Mammary epithelial cell (primary cell): ENCODE measurements at places on chromosomes 1 and 21. TPM values are rescaled to one million over a fixed set of nuclear protein-coding genes. Genes with fewer than 3 reads are reported as not detected.

- DNase-seq: peak; percentile 4
Observed at GRCh38 chr1:175062858-175063257, 4.8 kb upstream of the TNN start.

GRCh38 chr1:220500372-220500771 is 27.6 kb upstream of the MARK1 start:
- DNase-seq: no peak

- no peak for DNase-seq
Observed at GRCh38 chr1:245858022-245858721, 648.9 kb downstream of the SMYD3 start.

Gene GPR37L1
- not detected for total RNA-seq

Gene SMPDL3B
- 3.6 and 4.2 TPM in 2 replicates for total RNA-seq

GRCh38 chr1:203666609-203667008 is 40.0 kb downstream of the ATP2B4 start:
- no peak for DNase-seq

DNA sequence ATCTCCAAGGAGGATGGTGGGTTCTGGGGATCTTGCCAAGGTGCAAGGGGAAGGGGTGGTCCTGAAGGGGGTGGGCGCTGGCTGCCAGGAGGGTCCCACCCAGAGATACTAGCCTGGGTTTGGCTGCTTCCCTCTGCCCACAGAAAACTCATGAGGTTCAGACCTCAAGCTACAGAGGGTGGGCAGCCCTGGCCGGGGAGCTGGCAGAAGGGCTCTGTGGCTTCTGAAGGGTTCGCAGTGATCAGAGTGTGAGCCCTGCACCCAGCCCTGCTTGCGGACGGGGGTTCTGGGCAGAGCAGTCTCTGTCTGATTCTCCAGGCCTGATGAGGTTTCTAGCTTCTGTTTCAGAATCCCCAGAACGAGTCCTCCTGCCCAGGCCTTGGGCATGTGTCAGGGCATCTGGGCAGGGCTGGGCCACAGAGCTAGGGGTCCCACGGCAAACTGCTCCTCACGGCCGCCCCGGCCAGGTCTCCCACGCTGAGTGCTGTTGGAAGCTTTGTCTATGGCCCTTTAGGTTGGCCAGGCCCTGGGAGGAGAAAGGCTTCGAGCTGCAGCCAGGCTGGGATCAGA is 635 bp upstream of the MMEL1 start:
- DNase-seq: no peak

DNA sequence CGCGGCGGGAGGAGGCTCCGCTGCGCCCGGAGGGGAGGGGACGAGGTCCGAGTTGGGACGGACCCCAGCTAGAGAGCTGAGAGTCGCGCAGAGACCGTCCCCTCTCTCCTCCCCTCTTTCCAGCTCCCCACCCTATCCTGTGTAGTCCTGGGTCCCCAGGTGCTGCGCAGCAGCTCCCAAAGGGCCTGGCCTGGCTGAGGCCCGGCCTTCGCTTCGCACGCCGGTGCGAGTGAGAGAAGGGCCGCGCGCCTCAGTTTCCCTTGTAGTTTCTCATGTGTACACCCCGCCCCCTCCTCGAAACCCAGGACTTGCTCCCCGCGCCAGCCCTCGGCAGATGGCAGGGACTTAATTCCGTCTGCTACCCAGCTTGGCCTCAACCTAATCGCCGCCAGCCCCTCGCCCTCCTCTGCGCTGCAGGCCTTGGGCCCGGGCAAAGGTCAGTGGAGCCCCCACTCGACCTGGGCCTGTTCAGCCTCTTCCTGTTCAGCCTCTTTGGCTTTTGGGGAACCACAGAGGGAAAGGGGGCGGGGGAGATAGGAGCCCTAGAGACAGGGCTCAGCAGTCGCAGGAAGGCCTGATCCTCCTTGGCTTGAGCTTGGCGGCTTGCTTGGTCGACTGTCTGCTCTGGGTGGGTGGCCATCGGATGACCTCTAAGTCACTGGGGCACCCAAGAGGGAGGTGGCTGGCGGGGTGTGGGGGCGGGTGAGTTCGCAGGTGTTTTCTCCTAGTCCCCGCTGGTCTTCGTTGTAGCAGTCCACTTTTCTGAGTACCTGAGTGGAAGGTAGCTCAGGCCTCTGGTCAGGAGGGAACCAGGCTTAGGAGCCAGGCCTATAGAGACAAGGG is 1.0 kb downstream of the ZNF687 start:
- DNase-seq: peak; percentile 35

DNA sequence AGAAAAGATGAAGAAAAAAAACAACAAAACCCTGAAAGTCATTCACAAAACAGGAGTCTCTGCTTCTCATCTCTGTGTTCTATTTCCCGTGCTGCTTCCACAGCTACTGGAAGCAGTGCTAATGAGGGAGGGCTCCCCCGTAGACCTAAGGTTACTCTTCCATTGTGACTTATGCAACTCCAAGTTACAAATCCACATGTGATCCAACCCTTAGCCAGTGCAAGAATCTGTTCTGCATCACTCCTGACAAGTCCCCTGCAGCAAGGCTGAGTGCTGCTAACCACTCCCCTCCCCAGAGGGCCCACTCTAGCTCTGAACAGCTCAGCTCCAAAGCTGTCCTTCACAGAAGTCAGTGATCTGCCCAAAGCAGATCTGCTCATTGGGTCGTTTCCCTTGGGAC is 10.3 kb downstream of the DNALI1 start:
- no peak for DNase-seq

GRCh38 chr1:91129458-91129857 is 107.6 kb upstream of the ZNF644 start:
- no peak for DNase-seq

Gene CHI3L1
- not detected in 2 replicates for total RNA-seq

Gene LRRC53
- total RNA-seq: not detected in 2 replicates

GRCh38 chr1:84301785-84302385 is 377 bp downstream of the SAMD13 start:
- DNase-seq: no peak

Gene LRRC71
- not detected for total RNA-seq

DNA sequence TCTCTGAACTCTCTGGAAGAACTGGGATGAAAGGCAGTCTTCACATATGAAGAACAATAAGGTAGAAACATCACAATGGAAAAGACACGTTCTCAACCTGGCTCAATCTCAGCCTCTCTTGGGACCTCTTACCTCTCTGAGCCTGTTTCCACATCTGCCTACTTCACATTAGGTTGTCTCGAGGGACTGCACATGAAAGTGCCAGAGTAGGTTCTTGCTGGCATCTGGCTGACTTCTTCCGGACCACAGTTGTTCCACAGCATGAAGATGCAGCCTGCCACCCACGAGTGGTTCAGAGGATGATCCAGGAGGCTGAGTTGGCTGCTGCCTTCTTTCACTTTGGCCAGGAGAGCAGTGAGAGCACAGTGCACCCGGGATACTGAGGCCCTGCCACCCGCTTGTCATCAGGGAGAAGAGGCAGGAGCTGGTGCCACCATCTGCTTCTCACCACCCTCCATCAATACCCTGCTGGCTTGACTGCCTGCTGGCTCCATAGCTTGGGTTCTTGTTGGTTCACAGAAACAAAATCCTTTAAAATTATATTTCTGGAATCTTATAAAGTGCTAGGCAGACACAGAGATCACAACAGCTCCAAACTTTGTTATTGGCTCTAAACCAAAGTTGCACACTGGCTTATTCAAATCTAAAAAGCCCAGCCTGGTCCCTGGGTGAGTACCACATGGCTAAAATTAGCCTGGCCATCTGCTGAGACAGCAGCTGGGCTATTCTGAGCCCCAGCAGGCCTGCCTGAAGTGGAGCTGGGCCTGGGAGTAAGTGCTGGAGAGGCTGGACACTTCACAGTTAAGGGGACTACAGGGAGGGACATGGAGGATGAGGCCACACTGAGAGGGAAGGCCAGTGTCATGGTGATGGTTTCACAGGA is 46.9 kb upstream of the LIN9 start:
- DNase-seq: no peak

DNA sequence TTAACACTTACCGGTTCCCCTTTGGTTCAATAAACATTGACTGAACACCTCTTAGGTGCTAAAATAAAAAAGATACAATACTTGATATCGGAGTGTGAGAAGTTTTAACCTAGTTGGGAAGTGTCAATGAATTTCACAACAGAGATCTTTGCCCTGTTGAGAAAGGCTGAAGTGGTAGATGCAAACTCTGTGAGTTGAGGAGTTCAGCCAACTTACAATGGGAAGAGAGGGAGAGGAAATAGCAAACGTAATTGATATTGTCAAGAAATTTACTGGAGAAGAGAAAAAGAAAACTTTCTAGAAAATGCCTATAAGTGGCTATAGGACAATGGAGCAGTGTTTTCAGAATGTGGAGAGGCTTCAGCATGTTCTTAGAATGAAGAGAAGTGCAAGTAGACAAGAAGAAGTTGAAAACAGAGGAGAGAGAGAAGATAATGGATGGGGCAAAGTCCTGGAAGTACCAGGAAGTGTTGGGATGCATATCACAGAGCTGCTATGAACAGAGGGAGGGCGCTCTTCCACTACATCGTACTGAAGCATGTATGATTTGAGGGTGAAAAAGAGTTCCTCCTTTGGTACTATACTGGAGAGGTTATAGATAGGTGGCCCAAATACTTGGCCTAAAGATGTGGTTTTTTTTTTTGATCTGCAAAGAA is 48.9 kb downstream of the MEF2D start:
- DNase-seq: no peak

DNA sequence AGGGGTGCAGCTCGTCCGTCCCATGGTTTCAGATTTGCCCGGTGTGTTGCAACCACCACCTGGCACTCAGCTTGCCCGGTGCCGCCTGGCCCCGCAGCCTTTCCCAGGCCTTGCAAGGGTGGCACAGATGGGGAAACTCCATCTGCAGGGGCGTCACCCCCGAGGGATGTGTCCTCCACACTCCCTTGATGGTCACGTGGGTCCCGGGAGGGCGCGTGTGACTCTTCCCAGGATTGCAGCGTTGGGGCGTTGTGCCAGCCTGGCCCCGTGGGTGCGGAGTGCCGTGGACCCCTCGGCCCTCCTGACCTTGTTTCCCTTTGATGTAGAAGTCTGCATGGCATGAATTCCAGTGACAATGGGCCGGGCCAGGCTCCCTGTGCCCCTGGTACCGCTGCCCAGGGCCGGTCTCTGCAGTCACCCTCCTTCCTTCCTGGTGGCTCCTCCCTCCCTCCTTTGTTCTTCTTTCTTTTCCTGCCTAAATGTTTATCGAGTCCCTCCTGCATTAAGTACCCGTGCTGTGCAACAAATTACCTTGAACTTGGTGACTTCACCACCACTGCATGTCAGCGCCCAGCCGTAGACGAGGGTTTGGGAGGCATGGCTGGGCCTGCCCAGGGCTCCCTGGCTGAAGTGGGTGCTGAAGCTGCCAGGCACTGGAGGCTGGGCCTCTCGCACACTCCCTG is 22.9 kb downstream of the RRP1 start:
- DNase-seq: peak; percentile 82
